ENCODE measurements at places on chromosomes 16 and 17.

DNA sequence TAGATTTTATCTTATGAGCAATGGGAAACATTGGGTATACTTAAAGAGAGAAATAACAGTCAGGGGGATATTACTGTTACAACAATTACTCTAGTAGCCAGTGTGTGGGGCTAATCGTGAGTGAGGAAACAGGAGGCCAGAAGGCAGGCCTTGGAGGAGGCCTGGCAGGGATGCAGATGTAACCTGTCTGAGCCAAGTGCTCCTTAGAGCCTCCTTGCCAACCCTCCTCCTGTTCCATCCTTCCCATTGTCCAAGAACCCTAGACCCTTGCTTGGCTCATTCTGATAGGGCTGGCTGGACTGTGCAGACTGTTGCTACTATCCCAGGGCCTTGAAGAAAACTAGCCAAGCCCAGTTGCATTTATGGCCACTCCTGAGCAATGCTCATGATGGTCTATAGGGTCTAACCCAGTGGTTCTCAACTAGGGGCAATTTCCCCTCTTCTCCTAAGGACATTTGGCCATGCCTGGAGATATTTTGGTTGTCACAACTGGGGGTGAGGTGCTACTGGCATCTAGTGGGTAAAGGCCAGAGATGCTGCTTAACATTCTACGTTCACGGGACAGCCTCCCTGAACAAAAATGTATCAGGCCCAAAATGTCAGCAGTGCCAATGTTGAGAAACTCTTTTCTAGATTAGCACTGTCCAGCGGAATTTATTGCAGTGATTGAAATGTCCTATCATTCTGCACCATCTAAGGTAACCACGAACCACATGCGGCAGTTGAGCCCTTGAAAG is 24.4 kb upstream of the WSCD1 start:
- DNase-seq: no peak

DNA sequence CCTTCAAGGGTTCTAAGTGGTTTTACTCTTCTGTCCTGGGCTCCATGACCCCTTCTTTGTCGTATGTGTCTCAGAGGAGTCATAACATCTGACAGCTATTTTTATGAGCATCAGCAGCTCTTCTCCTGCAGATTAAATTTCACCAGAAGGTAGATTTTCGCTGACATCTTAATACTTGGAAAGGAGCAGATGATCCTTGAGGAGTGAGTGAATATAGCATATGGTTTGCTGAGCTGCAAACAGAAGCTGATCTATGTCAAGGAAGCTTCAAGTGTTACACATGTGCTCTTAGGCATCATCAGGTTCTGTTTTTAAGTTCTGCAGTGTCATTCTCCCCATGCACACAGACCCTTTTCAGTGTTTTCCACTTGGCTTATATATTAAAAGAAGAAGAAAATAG is 49.2 kb upstream of the MYH2 start:
- DNase-seq: no peak

DNA sequence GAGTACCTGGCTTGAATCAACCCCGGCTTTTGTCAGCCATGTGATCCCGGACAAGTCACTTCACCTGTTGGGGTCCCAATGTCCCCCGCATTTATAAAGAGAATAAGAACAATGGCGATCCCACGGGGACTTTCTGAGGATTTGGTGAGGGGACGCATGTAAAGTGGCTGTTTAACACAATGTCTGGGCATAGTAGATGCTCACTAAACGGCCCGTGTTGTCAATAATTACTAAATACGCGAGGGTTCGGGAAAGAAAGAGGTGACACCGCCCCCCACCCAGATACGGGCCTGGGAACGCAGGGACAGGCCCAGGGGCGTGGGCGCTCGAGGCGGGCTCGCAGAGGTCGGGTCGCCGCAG is 1.8 kb downstream of the SYNGR3 start:
- no peak for DNase-seq

GRCh38 chr17:43171586-43172487 is 823 bp downstream of the NBR1 start:
- peak; percentile 88 for DNase-seq

- no peak for DNase-seq
Observed at GRCh38 chr17:45919136-45919535, 24.8 kb downstream of the MAPT start.

- no peak for DNase-seq
Observed at GRCh38 chr17:17004251-17004996, 32.5 kb upstream of the TNFRSF13B start.

- DNase-seq: no peak
Observed at GRCh38 chr16:76796978-76797377, 394.0 kb upstream of the MON1B start.

DNA sequence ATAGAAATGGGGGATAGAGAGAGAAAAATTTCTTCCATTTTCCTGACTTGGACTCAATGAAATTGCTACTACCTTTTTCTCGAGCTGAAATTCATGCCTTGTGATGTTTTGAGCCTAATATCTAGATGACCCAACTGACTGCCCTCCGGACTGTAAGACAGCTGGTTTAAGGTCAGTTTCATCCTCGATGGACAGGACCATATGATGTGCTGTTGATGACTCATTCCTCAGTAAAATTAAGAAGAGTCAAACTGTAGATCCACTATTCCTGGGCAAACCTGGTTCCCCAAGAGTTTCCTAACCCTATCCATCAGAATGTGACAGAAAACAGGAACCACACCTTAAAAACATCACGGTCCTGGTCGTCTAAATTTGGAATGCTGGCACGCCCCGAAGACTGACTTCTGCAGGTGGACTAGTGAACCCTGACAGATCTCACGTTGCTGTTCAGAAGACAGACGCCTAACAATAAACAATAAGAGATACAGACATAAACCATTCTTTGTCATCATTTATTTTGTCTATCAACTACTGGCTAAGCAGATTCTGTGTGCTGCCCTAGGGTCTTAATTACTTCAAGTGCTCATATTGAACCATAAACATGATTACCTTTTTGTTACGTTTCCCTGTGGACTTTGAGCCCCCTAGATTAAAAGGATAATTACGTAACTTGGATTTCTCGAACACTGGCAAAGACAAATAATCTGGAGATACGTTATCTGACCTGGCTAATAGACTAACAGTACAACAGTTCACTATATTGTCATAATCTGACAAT is 45.1 kb upstream of the NOS2 start:
- DNase-seq: no peak

- no peak for DNase-seq
Observed at GRCh38 chr17:50686494-50687199, 21.1 kb downstream of the ANKRD40 start.

GRCh38 chr17:9472541-9472940 is 103.1 kb downstream of the STX8 start:
- DNase-seq: no peak

- no peak for DNase-seq
Observed at GRCh38 chr17:1807890-1808289, 21.8 kb downstream of the SMYD4 start.

DNA sequence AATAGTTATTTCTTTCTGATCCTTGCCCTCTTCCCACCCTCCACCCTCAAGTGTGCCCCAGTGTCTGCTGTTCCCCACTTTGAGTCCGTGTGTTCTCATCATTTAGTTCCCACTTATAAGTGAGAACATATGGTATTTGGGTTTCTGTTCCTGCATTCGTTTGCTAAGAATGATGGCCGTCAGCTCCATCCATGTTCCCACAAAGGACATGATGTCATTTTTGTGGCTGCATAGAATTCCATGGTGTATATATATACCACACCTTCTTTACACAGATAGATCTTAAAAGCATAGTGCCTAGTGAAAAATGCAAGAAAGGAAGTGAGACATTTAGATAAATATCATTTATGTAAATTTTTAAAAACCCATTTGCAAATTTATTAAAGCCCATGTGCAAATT is 33.1 kb downstream of the HS3ST2 start:
- DNase-seq: no peak

DNA sequence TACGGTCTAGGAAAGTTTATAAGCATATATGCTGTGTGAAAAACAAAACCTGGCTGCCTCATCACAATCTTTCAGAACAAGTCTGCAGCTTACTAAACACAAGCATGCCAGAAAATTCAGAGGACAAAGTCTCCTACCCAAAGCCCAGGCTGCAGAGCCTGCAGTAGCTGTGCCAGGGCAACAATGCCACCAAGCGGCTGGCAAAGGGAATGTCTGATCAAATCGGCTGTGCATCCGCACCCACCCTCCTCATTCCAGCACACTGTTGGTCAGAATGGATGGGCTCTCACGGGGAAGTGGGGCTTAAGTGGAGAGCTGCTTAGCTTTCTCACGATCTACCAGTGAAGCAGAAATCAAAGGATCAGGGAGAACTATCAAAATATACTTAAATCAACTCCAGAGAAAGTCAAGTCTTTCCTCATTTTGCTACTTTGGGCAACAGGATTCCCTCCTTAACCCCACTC is 73.5 kb downstream of the CYTH1 start:
- peak; percentile 62 for DNase-seq

- no peak for DNase-seq
Observed at GRCh38 chr17:67770539-67770938, 52.8 kb downstream of the NOL11 start.

DNA sequence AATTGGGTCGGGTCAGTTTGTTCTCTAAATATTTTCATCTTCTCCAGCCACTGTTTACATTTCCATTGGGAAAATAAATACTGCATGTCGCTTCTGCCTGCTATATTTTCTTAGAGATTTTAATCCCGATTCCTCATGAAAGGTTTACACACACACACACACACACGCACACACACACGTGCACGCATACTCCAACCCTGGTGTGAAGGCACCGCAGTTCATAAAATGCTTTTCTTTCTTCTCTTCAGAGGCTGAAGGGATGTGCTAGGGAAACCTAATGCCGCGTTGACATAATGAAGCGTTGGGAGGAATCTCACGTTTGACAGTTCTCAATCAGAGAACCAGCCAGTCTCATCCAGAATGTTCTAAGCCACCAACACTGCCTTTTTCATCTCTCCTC is 222.9 kb upstream of the IRX3 start:
- DNase-seq: no peak

DNA sequence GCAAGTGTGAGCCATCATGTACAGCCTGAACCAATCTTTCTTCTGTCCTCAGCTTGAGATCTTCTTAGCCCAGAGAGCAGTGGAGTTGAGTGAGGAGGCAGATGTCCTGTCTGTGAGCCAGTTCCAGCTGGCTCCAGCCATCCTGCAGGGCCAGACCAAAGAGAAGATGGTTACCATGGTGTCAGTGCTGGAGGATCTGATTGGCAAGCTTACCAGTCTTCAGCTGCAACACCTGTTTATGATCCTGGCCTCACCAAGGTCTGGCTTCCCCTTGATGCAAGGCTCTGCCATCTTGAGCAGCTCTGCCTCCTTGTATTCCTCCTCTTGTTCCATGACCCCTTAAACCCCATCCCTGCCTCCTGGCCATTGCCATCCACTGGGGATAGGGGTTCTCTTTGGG is 9.6 kb downstream of the CDK5RAP3 start:
- DNase-seq: no peak

GRCh38 chr16:28082624-28083023 is 19.1 kb upstream of the GSG1L start:
- DNase-seq: peak; percentile 17

GRCh38 chr17:76893623-76894334 is 25.6 kb downstream of the MGAT5B start:
- no peak for DNase-seq

- DNase-seq: peak; percentile 74
Observed at GRCh38 chr16:10961231-10961630, 16.9 kb downstream of the CLEC16A start.

DNA sequence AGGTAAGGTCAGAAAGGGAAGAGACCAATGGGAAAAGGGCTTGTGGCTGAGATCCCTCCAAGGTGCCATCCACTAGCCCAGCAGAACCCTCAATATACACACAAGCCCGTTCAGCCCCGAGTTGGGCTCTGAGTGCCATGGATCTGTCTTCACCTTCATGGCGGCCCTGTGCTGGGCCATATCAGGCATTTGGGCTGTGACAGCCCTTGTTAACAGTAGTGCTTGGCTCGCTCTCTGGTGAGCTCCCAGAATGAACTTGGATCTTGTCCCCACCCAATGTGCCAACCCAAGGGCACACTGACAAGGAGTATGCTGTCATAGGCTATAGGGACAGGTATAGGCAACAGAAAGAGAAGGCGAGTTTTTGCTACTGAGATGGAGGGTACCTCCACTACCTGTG is 182.7 kb downstream of the ZFHX3 start:
- DNase-seq: no peak

DNA sequence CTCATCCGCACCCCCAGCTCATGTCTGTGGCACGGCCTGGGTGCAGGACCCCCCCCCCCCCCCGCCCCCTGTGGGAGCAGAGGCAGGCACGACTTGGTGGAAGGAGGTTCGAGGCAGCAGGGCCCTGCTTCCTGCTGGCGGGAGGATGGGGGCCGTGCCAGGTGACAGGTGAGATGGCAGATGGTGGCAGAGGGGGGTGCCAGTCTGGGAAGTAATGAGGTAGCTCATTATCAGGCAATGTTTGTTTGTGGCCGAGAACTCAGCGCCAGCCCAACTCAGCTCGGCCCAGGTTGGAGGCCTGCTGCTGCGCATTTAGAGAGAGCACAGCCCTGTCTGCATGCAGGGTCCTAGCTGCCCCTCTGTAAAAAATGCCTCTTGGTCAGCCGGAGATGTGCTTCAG is 40.1 kb upstream of the JPH3 start:
- no peak for DNase-seq

- DNase-seq: no peak
Observed at GRCh38 chr17:83104577-83105505, 25.4 kb downstream of the METRNL start.

GRCh38 chr17:31266042-31266441 is 31.0 kb downstream of the OMG start:
- DNase-seq: no peak

DNA sequence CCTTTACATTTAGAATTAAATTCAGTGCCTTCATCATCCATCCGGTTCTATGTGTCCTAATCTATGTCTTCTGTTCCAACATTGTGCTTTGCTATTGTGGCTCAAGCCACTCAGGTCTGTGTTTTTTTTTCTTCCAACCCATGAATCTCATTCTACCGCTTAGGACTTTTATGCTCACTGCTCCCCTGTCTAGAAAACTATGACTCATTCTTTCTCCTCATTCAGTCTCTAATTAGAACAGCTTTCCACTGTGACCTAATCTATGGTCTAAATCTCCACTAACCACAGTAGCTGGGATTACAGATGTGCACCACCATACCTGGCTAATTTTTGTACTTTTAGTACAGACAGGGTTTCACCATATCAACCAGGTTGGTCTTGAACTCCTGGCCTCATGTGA is 418.7 kb downstream of the KCNJ2 start:
- DNase-seq: peak; percentile 44

DNA sequence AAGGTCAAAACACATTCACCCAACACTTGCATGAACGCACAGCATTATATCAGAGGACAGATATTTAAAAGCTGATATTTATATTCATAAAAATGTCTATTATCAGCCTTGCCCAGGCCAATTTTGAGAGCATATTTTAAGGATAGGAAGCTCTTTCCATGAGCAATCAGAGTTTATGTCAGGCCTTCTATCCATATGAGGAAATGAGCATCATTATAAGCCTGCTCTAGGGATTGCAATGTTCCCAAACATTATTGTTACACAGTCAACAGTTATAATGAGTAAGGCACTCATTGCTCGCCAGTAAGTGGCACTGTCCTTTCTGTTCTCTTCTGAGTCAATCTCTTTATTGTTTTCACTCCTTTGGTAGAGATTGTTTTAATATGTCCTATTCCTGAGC is 37.7 kb upstream of the DYNLRB2 start:
- DNase-seq: no peak

GRCh38 chr17:83053021-83053681 is 26.3 kb upstream of the METRNL start:
- DNase-seq: no peak

- no peak for DNase-seq
Observed at GRCh38 chr17:65456368-65457151, 104.9 kb downstream of the AXIN2 start.

GRCh38 chr16:83802135-83802534 is 5.6 kb upstream of the HSBP1 start:
- peak; percentile 78 for DNase-seq
